ENCODE measurements at places on chromosomes 5 and 9.
A peak's percentile ranks its signal among the peaks of the same experiment; 100 is the strongest.

GRCh38 chr9:34603610-34604231 is 8.2 kb downstream of the RPP25L start:
- DNase-seq, result peak; percentile 73

DNA sequence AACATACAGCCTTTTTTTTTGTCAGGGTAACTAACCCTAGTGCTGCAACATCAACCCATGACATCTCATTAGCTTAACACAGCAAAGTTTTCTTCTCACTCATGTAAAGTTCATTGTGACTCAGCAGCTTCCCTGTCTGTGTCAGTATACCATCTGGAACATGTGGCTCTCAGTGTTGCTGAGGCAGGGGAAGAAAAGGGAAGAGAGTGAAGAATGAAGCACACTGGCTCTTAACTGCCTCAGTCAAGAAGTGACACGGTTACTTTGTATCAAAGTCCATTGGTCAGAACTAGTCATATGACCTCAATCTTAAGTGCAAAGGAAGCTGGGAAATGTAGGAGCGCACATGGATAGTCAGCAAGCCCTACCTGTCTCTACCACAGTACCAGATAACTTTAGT is 185.0 kb upstream of the ELL2 start:
- no peak for DNase-seq

DNA sequence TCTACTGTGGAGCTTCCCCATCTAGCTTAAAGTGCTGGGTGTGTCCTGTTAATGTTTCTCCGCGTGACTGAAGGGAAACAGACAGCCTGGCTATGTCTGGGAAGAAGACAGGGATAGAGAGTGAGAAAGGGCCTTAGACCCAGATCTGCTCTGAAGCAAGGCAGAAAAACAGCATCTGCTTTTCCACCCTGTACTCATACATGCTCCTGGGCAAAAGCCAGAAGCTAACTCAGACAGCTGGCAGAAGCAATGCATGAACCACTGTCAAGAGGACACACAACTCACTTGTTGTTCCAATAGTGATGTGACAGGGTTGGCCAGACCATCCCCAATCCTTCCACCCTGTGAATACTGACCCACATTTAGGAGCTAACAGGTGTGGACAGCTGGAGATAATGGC is 63.3 kb downstream of the DPYSL3 start:
- DNase-seq, result no peak

DNA sequence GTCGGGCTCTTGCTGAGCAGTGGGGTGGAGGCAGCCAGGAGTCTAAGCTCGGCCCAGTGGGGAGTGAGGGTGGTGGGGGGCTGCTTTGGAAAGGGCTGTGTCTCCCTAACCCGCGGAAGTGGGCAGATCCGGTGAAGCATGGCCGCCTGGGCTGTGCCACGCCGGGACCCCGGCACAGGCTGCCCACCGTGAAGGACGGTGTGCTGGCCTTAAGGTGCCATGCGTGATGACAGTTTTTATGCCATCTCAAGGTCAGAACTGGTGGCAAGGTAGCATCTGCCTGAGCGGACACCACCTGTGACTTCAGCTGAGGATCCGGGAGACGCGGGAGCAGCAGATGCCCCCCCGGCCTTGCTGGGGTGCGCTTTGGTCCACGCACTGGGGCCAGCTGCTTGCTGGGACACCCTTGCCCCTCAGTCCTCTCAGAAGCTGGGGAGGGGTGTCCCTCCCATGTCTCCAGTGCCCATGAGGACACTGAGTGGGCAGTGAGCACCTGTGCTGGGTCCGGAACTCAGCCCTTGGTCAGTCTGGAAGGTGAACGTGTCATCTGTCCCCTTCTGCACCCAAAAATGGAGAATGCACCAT is 53.9 kb downstream of the AHRR start:
- DNase-seq, result peak; percentile 1

DNA sequence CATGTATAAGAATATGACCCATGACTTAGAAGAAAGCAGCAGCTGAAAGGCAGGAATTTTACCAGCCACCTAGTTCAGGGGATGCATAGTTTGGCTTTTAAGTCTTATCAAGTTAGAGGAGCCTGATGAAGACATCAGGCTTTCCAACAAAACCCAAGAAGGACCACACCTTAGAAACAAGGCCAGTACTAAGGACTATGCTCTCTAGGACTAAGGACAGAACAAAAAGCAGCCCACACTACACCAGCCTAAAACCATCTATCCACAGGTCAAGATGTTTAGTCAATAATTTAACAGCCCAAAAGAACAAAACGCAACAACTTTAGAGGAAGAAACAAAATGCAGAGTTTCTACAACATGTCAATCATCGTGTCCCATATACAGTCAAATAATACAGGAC is 408.9 kb upstream of the RGMB start:
- no peak for DNase-seq

DNA sequence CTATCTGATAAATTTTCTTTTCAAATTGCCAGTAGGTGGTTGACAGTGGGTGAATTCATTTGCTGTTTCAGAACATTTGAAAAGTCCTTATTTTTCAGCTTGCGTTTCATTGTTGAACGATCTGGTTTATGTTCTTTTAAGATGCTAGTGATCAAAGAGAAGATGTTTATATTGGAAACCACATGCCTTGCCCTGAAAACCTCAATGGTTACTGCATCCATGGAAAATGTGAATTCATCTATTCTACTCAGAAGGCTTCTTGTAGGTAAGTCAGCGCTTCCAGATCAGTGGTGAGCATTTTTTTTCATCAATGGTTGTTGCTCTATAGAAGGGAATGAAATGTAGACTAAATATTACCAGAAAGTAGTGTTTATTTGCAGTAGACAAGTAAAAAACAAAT is 16.6 kb upstream of the CAVIN4 start:
- no peak for DNase-seq

DNA sequence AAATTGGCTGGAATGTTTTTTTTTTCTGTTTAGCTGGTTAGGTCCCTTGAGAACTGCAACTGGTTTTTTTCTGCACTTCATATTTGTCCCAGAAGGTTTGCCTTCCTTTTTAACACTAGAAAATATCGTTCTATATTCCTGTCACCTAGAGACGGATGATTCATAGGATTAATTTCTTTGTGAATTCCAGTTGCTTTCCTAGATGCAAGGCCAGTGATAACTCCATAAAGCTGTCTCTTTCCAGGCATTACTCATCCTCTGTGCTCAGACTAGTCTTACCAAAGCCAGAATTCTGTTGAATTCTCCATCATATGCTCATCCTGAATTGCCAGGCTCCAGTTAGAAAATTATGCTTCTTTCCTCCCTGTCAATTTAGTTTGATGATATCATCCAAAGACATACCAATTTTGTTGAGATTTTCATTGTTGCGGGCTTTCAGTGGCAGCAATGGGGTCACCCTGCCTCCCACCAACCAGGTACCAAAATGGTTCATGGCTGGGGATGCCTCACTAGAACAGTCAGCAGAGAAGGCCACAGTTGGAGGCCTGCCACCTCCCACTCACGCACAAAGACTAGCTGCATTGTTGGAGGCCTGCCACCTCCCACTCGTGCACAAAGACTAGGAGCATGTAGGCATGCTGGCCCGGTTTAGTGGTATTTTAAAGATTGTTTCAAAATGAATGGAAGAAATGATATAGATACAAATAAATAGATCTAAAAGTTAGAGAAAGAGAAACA is 8.5 kb downstream of the BAAT start:
- no peak for DNase-seq

DNA sequence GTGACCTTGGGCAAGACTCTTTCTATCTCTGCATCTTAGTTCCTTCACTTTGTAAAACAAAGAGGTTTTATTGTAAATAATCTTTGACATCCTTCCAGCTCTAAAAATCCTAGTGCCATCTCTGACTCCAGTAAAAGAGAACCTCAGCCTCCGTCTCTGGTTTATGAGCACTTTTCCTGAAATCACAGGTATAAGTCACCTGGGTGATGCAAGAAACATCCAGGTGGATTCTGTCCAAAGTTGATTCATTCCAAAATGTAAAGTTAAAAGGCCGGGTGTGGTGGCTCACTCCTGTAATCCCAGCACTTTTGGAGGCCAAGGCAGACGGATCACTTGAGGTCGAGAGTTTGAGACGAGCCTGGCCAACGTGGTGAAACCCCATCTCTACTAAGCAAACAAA is 21.1 kb upstream of the UBAP2 start:
- no peak for DNase-seq

DNA sequence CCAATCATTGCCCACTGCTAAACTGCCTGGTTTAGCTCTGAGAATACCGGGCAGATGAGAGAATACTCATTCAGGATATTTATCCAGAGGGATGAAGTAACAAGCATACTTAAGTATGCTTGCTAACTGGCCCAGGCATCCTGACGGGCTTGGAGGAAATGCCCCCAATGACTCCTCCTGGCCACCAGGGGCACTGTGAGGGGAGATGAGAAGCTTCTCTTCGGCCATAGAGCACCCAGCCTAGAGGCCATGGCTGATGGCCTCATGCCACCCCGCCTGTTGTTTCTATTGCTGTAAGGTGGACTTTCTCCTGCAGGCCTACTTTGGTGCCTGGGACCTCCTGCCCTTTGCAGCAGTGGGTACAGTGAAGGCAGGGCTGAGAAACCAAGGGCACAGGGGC is 134.5 kb upstream of the FSTL4 start:
- no peak for DNase-seq
